ENCODE measurements at places on chromosomes 2 and 18.

GRCh38 chr2:235627682-235628081 lies 133.8 kb downstream of the AGAP1 start:
- DNase-seq: no peak

- no peak for DNase-seq
Observed at GRCh38 chr2:170165129-170165528, 12.8 kb upstream of the MYO3B start.

DNA sequence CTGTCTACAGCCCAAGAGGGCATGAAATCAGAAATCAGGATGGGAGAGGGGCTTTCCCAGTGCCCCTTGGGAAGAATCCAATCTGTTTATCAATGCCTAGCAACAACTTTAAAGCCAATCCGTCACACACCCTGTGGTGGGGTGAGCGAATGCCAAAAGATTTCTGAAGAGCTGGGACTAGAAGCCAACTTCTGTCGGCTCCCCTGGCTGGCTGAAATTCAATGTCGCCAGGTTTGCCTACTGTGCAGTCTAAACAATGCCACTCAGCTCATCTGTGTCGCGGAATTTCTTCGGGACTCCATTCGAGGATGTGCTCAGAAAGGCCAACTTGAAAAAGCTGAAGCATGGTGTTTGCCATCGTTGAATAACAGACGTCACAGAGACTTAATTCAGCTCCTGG lies 31.5 kb upstream of the NCKAP5 start:
- DNase-seq: no peak

DNA sequence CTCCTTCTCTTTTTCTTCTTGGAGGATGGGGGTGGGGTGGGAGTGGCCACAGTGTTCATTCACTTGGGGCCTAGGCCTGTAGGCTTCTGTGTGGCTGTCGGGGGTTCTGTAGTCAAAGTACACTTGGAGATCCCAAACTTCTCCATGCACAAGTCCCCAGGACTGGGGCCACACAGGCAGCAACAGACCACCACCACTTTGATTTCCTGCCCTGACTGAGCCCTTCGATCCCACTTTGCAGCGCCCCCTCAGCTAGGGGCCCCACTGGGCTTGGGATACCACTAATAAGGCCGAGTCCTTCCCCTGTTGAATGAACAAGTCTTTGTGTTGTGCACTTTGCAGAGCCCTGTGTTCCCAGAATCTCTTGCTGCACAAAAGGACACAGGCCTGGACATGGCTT lies 5.5 kb upstream of the TEX51 start:
- DNase-seq: no peak

DNA sequence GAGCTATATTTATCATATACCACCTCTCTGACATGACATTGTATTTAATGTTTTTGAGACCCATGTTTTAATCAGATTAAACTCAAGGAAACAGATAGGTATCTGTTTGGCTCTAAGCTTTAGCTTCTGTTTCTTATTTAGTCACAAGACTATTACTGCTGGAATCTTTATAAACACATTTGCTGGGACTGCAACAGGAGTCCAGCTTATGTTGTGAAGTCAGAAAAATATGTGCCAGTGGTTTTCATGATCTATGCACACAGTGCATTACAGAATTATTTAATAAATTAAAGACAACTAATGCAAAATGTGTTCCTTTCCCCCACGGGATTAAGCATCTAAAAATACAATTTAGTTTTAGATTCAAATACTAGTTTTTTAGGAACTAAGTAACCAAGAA lies 338.9 kb downstream of the ZEB2 start:
- no peak for DNase-seq

DNA sequence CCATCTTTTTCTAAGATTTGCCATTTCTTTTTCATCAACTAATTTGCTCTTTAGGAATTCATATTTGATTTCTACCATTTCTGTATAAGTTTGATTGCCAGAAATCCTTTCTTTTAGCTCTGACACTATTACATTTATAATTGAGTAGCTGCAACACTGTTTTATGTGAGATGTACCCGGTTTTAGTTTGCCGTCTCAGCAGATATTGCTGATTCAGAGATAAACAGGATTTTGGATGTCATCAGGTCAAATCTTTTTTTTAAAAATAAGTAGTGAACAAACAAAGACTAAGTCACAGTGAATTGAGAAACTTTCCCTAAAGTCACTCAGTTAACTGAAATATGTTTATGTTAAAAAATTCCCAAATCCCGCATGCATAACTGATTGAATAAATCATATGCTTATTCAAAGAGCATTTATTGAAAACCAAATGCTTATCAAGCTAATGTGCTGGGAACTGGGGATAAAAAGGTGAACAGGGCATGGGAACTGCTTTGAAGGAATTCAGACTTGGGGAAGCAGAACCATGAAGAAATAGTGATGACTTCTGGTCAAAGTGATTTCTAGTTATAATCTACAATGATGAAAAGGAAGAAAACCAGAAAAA lies 19.5 kb upstream of the CCDC102B start:
- DNase-seq: no peak

- no peak for DNase-seq
Observed at GRCh38 chr2:6143812-6144211, 451.6 kb downstream of the SOX11 start.

GRCh38 chr2:43594875-43595274 lies 963 bp downstream of the THADA start:
- no peak for DNase-seq

DNA sequence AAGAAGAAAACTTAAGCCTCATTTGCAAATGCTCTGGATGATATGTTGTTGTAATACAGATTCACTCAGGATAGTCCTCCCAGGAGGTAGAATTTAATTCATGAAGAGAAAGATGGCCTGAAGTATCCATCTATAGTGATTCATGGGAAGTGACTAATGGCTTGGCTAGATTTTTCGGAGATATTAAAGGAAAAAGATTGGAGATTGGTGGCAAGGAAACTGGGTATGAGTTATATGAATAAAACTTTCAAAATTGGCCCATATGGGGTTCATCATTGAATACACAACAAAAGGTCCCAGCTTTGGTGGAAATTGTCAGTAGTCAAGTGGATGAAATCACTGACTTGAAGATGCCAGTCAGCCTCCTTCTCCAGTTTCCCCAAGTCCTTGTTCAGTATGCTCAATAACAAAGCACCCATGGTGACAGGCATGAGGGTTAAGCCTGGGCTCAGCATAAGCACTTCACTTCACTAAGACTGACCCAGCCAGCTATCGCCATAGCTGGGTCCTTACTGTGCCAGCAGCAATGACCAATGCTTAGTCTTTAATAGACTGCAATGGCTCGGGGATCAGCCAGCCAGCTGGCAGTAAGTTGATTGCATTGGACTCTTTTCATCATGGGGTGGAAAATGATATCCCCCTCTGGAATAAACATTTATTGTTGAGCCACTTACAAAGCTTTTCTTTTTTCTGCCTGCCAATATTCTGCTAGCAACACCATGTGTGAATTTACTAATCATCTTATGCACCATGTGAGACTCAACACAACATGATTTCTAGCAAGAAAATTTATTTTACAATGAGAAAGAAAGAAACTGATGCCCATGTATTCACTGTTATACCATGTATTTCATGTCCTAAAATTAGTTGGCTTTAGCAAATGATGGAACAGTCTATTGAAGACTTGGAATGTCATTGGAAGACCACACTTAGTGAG lies 176.6 kb upstream of the TACR1 start:
- DNase-seq: no peak

GRCh38 chr2:188787021-188787657 lies 187.0 kb upstream of the COL3A1 start:
- no peak for DNase-seq

GRCh38 chr2:144156736-144157640 lies 362.9 kb downstream of the ZEB2 start:
- DNase-seq: no peak

GRCh38 chr2:9167718-9168657 lies 38.6 kb upstream of the ASAP2 start:
- DNase-seq: no peak

GRCh38 chr2:217361483-217361880 lies 501.6 kb upstream of the TNP1 start:
- DNase-seq: no peak

GRCh38 chr2:156322051-156322685 lies 10.4 kb downstream of the NR4A2 start:
- no peak for DNase-seq
